Naive B cell (primary cell): ENCODE measurements at places on chromosomes 11 and 22. TPM values are rescaled to one million over a fixed set of nuclear protein-coding genes. Genes with fewer than 3 reads are reported as not detected.

The F2 gene
- polyA plus RNA-seq: not detected

The B4GALNT4 gene
- not detected for polyA plus RNA-seq

The OR52W1 gene
- polyA plus RNA-seq: not detected

The NOL12 gene
- polyA plus RNA-seq: 35.7 TPM

The OR4D5 gene
- not detected for polyA plus RNA-seq

The TRIM51 gene
- not detected for polyA plus RNA-seq

The CD3E gene
- polyA plus RNA-seq: 2.5 TPM

The MYO18B gene
- not detected for polyA plus RNA-seq

The PARVG gene
- polyA plus RNA-seq: 151 TPM

The RGL4 gene
- 2.3 TPM for polyA plus RNA-seq

The C11orf16 gene
- not detected for polyA plus RNA-seq

The SCN4B gene
- not detected for polyA plus RNA-seq

The ZNF214 gene
- polyA plus RNA-seq: not detected

The OVOL1 gene
- not detected for polyA plus RNA-seq

The SLC6A5 gene
- polyA plus RNA-seq: not detected

The OR51E2 gene
- polyA plus RNA-seq: not detected

The PDXP gene
- 4.0 TPM for polyA plus RNA-seq

The FGF3 gene
- not detected for polyA plus RNA-seq
